ENCODE measurements at places on chromosomes 1 and 21.

- DNase-seq = no peak
Measured at GRCh38 chr1:241678536-241678935, 26.5 kb downstream of the WDR64 start.

DNA sequence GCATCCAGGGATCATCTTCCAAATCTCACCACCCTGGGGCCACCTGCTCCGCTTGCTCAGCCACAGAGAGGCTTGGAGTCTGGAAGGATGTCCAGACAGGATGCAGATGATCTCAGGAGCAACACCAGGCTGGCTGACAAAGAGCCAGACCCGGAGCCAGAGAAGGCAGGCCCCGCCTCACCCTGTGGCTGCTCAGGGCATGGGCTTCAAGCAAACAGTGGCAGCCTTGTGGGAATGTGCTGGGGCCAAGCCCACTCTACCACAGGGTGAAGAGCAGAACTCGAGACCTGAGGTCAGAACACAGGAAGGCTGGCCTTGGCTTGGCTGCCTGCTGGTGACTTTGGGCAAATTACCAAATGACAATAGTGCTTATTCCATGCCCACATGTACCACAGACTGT lies 45.5 kb downstream of the MRPL37 start:
- DNase-seq = no peak

DNA sequence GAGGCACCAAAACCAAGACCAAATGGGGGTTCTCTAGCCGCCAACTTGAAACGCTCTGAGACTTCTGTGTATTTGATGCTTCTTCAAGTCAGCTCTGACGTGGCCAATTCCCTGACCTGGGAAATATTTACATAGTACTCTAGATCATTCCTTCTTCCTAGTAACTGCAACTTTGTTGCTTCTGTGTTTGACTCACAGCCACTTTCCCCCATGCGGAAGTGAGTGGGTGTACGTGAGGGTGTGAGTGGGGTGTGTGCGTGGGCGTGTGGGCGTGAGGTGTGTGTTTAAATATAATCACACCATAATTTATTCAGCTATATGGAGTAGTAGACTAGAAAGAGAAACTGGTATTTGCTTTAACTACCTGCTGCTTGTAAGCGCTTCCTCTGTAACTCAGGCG lies 111.0 kb downstream of the TAS1R2 start:
- DNase-seq = no peak

GRCh38 chr1:28031173-28031572 lies 57.2 kb downstream of the EYA3 start:
- DNase-seq = no peak

DNA sequence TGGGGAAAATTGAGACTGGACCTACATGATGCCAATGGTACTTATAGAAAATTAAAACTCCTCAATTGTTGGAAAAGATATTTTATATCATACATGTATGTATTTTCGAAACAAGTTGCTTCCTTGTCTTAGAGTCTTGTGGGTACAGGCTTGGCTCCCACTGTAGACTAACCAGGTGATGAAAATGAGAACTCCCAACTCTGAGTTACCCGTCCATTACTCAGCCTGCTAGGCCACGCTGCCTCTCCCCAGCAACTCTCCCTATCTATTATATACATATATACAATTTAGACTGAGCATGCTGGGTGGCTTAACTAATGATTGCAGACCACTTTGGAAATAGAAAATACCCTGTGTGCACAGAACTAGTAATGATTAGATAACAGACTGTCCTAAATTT lies 628.7 kb downstream of the LMO4 start:
- no peak for DNase-seq

DNA sequence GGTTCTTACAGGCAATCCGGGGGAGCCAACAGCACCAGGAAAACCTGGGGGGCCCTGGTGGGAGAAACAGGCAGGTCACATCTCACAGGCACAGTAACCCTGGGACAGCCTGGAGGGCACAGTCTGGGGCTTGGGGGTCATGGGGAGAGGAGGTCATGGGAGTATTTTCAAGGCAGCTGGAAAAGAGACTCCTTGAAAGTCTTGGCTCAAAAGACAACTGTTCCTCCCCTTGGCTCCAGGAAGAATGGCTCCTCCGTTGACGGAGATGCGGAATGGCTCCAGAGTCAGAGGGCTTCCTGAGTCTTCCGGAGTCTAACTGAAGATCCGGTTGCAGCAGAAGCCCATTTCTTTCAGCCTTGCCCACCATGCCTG lies 25.9 kb upstream of the PEF1 start:
- no peak for DNase-seq

DNA sequence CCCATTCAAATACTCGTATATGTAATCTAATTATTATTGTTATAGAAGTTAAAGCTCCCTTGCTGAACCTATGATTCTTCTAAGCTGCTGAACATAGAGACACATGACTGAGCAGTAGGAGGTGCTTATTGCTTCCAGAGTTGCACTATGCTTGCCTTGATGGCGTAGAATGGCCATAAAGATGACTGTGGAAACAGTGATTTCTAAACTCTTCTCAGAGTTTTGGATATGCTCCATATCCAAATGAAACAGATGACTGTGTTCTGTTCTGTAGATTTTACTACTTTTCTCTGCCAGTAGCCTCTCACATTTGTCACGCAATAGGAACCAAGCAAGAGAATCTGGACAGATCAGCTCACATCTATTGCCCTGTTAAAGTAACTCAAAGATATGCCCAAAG lies 88.1 kb upstream of the CACYBP start:
- DNase-seq = no peak

DNA sequence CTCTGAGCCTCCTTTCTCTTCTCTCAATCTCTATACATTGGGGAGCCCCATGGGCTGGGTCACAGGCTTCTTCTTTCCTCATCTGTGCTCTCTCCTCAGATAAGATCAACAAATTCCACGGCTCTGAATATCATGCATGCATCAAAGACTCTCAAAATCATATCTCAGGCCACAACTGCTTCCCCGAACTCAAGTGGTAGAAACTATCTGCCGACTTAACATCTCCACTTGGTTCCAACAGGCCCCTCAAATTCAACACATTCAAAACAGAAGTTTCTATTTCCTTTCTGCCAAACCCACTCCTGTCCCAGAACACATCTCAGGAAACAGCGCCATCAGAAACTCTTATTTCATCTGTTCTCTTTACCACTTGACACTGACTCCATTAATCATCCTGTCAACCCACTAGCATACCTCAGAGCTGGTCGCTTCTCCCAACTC lies 16.7 kb downstream of the DDX59 start:
- DNase-seq = no peak

- no peak for DNase-seq
Measured at GRCh38 chr1:159300146-159300545, 2.0 kb upstream of the FCER1A start.

DNA sequence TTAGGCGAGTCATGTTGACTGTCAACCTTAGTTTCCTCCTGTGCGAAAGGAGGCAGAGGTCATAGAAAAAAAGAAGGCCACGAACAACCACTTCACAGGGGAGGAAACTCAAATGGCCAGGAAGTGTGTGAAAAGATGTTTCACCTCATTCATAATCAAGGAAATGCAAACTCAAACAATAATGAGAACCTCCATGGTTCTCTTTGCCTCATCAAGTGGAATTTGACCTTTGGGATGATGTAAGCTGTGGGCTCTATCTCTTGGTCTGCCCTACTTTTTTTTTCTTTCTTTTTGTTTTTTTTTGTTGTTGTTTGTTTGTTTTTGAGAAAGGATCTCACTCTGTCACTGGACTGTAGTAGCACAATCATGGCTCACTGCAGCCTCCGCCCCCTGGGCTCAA lies 55.9 kb upstream of the GRHL3 start:
- DNase-seq = no peak

DNA sequence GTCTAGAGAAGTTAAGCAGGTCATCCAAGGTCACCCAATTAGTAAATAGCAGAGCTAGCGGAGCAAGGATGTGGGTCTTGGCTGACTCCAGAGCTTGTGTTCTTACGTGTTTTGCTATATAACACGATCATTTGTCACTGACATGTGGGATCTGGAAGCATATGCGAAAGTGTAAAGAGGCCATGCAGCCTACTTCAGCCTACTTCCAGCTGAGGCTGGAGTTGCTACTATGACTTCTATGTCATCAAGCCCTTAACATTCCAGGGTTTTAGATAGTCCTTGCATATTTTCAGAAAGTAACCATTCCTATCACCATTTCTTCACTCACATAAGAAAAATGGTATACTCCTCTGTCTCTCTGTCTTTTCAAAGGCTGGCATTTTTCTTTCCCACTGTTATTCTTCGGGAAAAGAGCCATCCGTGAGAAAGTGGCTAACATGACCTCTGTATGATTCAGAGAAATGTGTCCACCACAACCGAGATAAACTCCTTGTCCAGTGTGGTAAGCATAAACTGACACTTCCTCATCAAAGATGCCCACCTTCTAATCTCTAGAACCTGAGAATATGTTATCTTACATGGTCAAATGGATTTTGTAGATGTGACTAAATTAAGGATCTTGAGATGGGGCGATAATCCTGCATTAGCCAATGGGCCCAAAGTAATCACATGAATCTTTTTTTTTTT lies 24.0 kb upstream of the ABL2 start:
- DNase-seq = no peak

DNA sequence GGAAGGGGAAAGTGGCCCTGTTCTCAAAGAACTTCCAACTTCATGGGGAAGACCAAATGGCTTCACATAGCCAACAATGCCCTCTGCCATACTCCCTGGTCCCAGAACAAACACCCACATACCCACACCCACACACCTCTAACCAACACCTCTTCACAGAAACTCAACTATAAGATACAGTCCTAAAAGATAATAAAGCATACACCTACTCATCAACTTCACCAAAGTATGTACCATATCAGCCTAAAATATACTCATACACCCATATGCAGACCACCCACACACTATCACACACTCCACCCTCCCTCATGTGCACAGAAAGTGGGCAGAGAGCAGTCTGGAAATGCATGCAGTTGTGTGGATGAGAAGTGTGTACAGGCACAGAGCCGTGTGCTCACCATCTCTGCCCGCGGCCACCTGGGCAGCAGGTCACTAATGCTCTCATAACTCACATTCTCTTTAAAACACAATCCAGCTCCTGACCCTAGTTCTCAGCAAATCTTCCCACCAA lies 27.7 kb downstream of the IQGAP3 start:
- DNase-seq = no peak

GRCh38 chr1:19067912-19068638 lies 111.6 kb upstream of the IFFO2 start:
- DNase-seq = no peak

- peak; percentile 12 for DNase-seq
Measured at GRCh38 chr1:205396967-205397616, 24.8 kb downstream of the LEMD1 start.

DNA sequence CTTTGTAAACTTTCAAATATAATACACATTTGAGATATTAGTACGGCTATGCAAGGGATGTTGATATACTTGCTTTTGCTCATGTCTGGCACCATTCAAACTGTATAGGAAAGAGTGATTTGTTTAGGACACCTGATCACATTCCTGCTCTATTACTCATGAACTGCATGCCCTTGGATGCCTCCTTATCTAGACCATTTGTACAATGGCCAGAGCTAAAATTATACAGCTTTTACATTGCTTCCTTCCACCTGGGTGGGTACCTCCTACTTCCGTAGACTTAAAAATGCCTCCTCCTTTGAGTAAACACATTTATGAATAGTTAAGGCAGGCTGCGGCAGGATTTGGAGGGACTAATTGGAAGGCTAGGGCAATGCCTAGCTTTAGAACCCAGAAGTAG lies 85.4 kb upstream of the PBX1 start:
- no peak for DNase-seq

- no peak for DNase-seq
Measured at GRCh38 chr21:38478782-38479181, 19.5 kb downstream of the ERG start.

All from fibroblast of the conjunctiva (primary cell).